ENCODE measurements at places on chromosomes 11 and 22.
A peak's percentile ranks its signal among the peaks of the same experiment; 100 is the strongest.

DNA sequence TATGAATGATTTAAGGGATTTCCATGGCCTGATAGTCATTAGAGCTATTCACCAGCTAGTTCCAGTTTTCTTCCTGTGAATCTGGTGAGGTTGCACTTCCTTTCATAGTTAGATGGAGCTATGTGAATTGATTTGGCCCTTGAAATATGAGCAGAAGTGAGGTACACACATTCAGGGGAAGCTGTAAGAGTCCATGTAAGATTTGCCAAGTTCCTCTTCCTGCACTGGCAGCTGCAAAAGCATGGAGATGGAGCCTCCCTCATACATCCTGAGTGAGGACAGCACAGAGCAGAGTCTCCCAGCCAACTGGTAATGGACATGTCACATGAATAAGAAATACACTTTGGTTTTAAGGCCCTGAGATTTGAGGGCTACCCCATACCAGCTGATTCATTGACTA, 111.7 kb downstream of the CD44 start:
- DNase-seq: peak; percentile 76

GRCh38 chr11:114315749-114316368, 19.7 kb downstream of the NNMT start:
- DNase-seq: no peak

- DNase-seq: no peak
Measured at GRCh38 chr22:23704829-23705228, 14.0 kb downstream of the RGL4 start.

GRCh38 chr11:74702383-74703007, 28.7 kb downstream of the CHRDL2 start:
- peak; percentile 78 for DNase-seq

GRCh38 chr11:58485961-58486360, 21.9 kb downstream of the OR5B21 start:
- no peak for DNase-seq

GRCh38 chr11:128963744-128964325, 21.2 kb upstream of the TP53AIP1 start:
- DNase-seq: no peak

DNA sequence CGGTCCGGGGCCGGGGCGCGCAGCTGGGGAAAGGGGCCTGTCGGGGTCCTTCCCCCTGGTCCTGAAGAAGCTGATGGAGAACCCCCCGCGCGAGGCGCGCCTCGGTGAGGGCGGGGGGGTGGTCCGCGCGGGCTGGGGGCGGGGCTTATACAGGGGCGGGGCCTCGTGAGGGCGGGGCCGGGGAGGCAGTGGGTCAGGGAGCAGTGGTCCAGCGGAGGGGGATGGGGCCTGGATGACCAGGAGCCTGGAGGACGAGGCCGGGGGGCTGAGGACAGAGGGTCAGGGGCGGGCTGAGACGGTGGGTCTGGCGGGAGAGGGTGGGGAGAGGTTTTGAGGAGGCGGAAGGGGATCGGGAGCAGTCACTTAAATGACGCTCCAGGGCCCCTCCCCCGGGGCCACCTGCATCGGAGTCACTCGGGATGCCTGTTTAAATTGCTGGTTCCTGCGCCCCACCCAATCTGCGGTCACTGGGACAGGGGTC, 396 bp downstream of the TEF start:
- DNase-seq: peak; percentile 74

DNA sequence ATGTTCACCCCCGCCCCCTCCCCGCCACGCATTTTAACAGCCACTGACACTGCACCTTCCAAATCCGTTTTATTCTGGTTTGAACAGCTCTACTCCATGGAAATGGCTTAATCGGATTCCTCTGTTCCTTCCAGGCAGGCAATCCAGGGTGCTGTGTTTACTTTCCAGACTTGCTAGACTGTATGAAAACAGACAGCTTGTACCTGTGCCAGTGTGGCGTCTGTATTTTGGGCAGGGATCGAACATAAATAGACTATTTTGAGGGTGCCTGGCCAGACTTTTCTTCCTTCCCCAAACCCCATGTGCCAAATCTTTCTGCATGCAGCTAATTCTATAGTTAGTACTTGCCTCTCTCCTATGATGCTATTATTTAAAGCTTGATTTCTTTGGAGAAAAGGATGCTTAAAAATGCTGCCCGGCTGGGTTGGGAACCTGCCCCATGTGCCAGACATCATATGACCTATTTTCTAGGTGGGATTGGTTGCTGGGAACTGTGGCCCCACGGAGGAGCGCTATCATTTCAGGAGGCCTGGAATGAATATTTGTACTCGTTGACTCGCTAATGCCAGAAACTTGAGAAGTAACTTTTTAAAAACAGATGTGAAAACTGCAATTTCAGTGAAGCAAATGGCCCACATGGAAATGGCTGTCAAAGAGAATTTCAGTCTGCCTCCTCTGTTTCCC, 814.8 kb downstream of the BRD1 start:
- no peak for DNase-seq

Measured in suppressor macrophage (primary cell).